Liver (tissue), 10 donors: ENCODE measurements at places on chromosomes 13 and 19.

- DNase-seq, result peak; percentile 39
These were observed 2.4 kb downstream of the CUL4A start for GRCh38 chr13:113211774-113212173.

DNA sequence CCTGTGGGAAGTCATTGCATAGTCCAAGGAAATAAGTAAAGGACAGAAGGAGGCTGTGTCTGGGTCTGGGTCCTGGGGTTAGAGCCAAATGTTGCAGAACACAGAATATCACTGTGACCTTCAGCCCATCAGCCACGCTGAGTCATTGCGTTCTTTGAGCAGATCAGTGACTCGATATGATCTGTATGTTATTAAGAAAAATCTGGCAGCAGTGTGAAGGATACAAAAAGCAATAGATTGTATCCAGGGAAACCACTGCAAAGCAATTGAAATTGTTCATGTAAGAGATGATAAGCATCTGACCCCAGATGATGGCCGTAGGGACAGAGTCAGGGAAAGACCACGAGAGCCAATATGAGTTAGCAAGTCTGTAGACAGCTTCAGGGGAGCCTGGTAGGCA lies 1575.1 kb upstream of the SLC10A2 start:
- no peak for DNase-seq

DNA sequence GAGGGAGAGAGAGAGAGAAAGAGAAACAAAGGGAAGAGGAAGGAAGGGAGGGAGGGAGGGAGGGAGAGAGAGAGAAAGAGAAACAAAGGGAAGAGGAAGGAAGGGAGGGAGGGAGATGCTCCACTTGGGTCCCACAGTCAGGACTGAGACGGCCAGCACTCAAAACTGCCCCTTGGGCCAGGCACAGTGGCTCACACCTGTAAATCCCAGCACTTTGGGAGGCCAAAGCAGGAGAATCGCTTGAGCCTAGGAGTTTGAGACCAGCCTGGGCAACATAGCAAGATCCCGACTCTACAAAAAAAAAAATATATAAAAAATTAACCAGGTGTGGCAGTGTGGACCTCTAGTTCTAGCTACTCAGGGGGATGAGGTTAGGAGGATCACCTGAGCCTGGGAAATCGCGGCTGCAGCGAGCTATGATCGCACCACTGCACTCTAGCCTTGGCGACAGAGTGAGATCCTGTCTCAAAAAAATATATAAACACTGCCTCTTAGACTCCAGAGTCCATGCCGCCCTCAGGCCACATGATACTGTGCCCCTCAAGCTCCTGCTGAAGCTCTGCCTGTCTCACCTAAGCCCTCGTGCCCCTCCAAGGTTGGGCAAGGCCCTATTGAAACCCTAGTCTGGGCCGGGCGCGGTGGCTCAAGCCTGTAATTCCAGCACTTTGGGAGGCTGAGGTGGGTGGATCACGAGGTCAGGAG lies 8.4 kb downstream of the ARRDC2 start:
- DNase-seq, result no peak

DNA sequence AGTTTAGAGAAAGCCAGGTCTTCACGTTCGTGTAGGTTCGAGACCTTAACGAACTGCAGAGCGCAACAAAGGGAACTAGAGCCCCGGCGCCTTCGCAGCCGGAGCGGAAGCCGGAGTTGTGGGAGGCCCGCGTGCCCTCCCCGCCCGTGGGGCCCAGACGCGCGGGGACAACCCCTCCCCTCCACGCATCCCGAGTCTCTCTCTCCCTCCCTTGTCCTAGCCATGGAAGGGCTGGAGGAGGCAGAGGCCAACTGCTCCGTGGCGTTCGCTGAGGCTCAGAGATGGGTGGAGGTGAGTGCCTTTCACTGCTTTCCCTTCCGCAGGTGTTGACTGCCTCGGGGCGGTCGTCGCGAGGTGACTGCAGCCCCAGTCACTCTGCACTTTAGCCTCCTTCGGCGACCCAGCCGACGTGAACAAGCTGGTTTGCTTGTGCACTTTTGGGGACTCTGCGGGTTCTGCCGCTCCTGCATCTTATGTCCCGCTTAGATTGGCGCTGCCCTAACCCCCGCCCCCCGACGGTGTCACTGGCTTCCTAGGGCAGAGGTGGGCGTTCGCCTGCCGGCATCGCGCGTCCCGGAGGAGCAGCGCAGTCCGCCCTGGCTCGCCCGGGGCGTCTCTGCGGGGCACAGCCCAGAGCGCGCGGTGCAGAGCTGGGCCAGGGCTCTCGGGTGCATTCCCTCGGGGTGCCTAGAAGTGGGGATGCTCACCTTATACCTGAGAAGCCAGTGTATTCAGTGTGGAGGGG lies 478 bp downstream of the LMO7 start:
- peak; percentile 36 for DNase-seq

- no peak for DNase-seq
These were observed 18.6 kb downstream of the ZNF575 start for GRCh38 chr19:43551399-43552197.

DNA sequence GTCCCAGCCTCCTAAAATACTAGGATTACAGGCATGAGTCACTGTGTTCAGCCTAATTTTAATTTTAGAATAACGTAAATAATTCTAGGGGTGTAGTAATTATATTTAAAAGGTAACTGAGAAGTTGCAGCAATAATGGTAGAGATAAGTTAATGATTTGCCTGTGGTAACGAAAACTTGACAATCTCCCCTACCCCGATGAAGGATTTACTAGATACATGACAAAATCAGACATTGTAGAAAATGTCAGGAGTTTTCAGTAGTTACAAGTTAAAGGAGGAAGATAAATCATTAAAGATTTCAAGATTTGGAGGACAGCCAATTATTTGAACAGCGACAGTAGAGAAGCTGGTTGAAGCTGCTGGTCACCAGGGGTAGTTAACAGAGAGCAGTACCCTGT lies 652.2 kb upstream of the PCDH20 start:
- no peak for DNase-seq

GRCh38 chr19:18784786-18785120 lies 6.4 kb downstream of the COMP start:
- DNase-seq, result no peak

DNA sequence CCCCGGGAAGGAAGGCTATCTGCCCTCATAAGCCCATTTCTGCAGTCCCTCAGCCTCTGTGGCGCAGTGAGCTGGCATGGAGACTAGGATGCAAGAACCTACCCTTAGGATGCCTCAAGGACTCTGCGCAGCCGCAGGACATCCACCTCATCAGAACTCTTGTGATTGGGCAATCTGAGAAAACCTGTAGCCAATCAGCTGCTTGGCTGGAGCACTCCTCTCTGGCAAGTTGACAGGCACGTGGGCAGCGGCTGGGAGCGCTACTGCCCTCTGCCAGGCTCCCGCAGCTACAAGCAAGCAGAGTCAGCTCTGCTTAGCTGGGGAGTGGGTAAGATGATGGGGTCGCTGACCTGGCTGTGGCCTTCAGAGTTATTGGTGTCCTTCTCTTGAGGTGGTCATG lies 1.5 kb upstream of the ECSIT start:
- DNase-seq, result peak; percentile 65

DNA sequence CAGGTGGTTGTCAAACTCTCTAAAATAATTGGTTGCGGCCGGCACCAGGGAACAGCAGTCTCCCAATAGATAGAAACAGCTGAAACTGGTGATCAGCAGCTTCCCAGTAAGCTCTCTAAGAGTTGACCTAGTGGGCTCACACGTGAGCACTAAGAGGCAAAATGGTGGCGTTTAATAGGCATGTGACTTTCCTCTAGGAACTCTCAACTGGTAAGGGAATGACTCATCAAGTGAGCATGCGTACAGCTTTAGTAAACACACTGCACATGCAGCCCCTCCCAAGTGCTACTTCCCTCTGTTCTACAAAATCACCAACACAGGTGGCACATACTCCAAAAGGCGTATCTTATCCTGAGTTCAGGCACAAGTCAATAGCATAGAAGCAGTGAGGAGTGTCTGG lies 41.7 kb downstream of the TNFSF11 start:
- no peak for DNase-seq

- no peak for DNase-seq
These were observed 25.2 kb downstream of the MARK4 start for GRCh38 chr19:45276284-45276687.

GRCh38 chr13:79999601-80000000 lies 341.3 kb downstream of the SPRY2 start:
- DNase-seq, result no peak

- DNase-seq, result no peak
These were observed 16.2 kb upstream of the FOXO1 start for GRCh38 chr13:40682449-40683240.

GRCh38 chr13:107258599-107259187 lies 690.8 kb upstream of the ARGLU1 start:
- no peak for DNase-seq

- DNase-seq, result no peak
These were observed 20.3 kb downstream of the CSNK1G2 start for GRCh38 chr19:1961000-1961883.

- DNase-seq, result no peak
These were observed 2070.3 kb downstream of the PCDH9 start for GRCh38 chr13:65159803-65160202.

DNA sequence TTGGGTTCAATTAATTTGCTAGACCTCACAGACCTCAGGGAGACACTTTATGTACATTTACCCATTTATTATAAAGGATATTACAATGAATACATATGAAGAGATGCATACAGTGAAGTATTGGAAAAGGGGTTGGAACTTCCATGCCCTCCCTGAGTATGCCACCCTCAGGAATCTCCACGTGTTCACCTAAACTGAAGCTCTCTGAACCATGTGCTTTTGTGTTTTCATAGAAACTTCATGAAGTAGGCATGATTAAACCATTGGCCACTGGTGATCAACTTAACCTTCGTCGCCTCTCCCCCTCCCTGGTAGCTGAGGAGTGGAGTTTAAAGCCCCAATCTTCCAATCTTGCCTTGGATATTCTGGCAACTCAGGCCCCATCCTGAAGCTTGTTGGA lies 20.3 kb downstream of the ZNF160 start:
- no peak for DNase-seq

GRCh38 chr19:42794765-42795164 lies 29.3 kb upstream of the PSG8 start:
- no peak for DNase-seq

DNA sequence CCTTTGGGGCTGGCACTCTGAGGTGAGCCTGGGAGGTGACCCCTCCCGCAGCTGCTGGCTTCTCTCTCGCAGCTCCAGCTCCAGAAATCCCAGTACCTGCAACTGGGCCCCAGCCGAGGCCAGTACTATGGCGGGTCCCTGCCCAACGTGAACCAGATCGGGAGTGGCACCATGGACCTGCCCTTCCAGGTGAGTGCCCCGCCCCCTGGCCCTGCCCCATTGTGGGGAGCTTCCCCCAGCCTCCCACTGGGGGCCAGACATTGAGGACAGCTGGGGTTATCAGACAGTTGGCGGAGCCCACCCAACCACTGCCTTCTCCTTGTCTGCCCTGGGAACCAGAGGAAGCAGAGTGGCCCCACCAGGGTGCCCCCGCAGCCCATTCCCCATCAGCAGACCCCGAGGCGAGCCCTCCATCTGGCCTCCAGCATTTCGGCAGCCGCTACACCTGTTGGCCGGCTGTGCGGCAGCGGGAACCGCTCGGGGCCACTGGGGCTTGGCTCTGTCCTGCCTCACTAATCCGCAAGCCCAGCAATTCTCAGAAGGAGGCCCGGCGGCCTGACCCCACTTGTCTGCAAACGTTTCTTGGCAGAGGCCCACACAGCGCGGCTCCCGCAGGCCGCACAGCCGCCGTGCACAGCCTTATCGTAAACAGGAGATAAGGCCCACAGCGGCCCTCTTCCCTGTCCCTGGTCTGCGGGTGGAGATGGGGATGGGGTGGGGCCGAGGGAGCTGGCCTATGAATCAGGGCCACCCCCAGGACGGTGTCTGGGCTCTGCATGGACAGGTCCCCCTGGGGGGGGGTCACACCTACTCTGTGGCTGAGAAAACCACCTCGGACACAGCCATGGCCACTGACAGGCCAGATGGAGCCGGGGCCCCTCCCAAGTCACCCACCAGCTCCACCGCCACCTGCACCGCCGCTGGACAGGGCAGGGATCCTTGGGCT lies 48.0 kb downstream of the COMP start:
- peak; percentile 50 for DNase-seq

DNA sequence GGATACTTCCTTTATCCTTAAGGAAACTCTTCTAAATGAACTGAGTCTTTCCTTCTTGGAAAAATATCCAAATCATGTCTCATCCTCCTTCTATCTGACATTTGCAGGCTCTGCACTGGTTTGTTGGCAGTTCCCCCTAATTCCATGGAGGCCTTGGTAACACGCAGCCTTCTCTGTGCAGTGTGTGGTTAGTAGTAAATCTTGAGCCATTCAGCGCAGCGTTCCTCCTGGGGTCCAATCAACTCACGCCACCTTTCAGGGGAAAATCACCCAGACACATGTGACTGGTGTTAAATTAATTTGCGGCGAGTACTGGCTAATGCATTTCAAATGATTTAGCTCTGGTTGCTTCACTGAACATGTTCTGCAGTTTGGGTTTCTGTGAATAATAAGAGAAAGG lies 21.0 kb upstream of the CBY2 start:
- DNase-seq, result no peak

DNA sequence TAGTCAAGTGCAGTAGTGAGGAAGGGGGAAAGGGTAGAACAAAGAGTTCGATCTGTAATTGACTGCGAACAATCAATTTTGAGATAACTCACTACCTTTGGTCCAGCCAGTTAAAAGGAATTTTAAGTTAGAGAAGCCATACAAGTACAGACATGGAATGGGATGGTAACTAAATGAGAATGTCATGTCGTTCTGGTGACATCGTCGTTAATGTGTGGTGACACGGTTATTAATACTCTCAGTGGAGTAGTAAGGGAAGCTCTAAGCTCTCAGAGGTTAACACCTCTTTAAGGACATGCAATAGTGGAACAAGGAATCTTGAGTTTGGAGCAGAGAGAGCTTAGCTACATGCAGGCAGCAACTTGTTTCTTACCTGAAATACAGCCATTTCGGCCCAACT lies 154.9 kb upstream of the KLF12 start:
- DNase-seq, result no peak
